ENCODE measurements at places on chromosomes 7 and 10.
A peak's percentile ranks its signal among the peaks of the same experiment; 100 is the strongest.

DNA sequence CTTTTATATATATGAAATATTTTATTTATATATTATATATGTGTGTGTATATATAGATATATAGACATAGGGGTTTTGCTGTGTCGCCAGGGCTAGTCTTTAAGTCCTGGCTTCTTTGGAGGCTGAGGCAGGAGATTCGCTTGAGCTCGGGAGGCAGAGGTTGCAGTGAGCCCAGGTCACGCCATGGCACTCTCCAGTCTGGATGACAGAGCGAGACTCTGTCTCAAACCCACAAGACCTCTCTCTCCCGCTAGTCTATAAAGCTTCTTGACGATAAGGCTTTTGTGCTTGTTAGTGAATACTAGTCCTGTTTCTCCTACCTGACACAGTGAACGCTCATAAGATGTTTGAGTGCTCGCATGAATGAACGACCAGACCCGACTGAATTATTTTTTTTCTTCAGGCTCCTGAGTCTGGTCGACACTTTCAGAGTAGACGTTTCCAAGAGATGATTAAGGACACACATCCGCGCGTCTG is 577 bp upstream of the DDX21 start:
- DNase-seq, result no peak

GRCh38 chr7:82616059-82616728 is 172.6 kb upstream of the CACNA2D1 start:
- DNase-seq, result no peak

- no peak for DNase-seq
Observed at GRCh38 chr7:48182718-48183369, 11.6 kb downstream of the ABCA13 start.

- no peak for DNase-seq
Observed at GRCh38 chr7:121558288-121558687, 162.2 kb upstream of the FAM3C start.

GRCh38 chr7:142089035-142089434 is 22.5 kb upstream of the MGAM2 start:
- no peak for DNase-seq

- no peak for DNase-seq
Observed at GRCh38 chr7:156993021-156993924, 17.2 kb downstream of the MNX1 start.

GRCh38 chr7:73606801-73607691 is 17.3 kb downstream of the MLXIPL start:
- DNase-seq, result peak; percentile 64

DNA sequence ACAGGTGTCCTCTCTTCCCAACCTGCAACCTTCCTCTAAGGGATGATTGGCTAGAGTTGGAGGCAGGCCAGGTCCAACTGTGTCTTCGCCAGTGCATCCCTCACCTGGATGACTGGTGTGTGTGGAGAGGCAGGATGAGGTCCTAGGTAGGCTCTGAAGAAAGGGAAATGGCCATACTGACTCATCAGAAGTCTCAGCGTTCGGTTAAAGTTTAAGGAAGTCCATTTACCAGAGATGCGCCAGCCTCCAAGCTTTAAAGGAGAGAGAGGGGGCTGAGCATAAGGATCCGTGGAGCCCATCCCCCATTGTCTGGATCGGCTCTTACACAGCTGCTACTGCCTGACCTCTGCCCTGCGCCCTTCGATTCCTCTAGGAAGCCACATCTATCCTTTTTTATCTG is 4.4 kb downstream of the KEL start:
- DNase-seq, result no peak

DNA sequence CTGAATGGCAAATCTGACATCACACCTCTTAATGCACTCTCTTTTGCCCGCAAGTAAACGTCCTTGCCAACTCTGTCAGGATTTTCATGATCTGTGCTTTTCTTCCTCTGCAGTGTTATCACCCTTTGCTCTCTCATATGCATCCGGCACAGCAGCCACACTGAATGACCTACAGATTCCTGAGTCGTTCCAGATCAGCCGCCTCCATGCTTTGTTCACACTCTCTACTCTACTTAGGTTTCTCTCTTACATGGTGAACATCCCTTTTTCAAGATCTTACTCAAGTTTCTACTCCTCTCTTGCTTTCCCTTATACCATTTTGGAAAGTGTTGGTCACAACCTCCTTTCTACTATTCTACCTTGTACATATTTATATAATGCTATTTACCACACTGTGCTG is 127.7 kb upstream of the AOAH start:
- no peak for DNase-seq

GRCh38 chr10:92356041-92356440 is 65.1 kb downstream of the MARCHF5 start:
- DNase-seq, result no peak
